ENCODE measurements at places on chromosomes 13 and 19.

DNA sequence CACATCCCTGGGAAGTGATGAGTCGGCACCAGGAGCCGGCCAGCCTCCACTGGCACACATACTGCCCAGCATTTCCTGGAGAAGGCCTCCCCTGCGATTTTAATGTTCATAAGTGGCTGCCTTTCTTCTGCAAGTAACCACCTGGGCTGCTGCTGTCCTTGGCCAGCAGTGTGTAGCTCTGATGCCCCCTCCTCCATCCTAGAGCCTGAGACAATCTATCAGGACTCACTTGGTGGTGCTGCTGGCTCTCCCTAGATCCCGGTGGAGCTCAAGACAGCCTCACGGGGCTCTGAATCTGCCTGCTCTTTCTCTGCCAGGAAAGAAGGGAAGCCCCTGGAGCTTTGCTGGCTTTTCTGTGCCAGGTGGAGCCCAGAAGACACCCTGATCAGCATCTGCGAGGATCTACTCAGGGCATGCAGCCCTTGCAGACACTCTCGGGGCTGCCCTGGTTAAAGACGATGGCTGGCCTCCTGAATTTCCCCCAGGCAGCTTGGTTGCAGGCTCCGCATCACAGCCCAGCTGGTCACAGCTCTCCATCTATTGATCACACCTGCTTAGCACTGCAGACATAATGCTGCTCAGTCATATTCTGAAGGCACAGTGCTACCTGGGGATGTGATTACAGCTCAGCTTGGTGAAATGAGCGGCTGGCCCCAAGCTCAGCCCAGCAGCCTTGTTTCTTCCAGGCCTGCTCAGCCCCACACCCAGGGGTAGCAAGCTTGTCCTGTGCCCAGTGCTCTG lies 122.3 kb downstream of the ZDHHC20 start:
- DNase-seq: no peak

- no peak for DNase-seq
Measured at GRCh38 chr13:71714802-71715375, 152.1 kb downstream of the DACH1 start.

- DNase-seq: no peak
Measured at GRCh38 chr19:39768786-39769185, 9.9 kb upstream of the LEUTX start.

DNA sequence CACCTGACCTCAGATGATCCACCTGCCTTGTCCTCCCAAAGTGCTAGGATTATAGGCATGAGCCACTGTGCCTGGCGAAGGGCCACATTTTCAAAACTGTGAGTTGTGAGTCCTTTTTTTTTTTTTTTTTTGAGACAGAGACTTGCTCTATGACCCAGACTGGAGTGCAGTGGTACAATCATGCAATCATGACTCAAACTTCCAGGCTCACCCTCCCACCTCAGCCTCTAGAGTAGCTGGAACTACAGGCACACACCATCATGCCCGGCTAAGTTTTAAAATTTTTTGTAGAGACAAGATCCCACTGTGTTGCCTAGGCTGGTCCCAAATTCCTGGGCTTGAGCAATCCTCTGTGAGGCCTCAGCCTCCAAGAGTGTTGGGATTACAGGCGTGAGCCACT lies 3.8 kb upstream of the MYPOP start:
- DNase-seq: no peak

GRCh38 chr13:47875201-47875600 lies 125.9 kb downstream of the SUCLA2 start:
- DNase-seq: no peak

DNA sequence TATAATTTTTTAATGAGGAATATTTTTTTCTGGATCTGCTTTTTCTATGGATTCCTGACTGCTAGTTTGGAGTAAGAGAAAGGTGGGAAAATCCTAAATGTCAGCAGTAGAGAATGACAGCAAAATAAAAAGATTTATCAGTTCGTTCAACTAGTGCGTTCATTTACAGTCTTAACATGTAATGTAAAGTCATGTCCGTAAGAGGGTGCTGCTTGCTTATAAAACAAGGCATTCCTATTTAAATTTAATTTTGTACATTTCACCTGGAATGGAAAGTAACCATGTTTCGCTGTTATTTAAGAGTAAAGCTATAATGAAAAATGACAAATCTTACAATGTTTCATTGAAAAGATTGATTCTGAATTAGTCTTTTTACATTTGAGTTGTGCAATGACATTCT lies 76.6 kb downstream of the ZMYM2 start:
- DNase-seq: no peak

- no peak for DNase-seq
Measured at GRCh38 chr19:48353677-48354076, 10.1 kb downstream of the TMEM143 start.

- peak; percentile 84 for DNase-seq
Measured at GRCh38 chr19:1251330-1252220, 3.2 kb downstream of the MIDN start.

- DNase-seq: no peak
Measured at GRCh38 chr13:36550177-36550576, 117.9 kb downstream of the CCNA1 start.

GRCh38 chr13:71522941-71523526 lies 344.0 kb downstream of the DACH1 start:
- no peak for DNase-seq

GRCh38 chr13:23059173-23059572 lies 121.6 kb upstream of the SGCG start:
- DNase-seq: no peak

- DNase-seq: no peak
Measured at GRCh38 chr13:22111961-22112360, 441.1 kb downstream of the FGF9 start.

GRCh38 chr13:99057310-99057975 lies 79.6 kb upstream of the DOCK9 start:
- no peak for DNase-seq

DNA sequence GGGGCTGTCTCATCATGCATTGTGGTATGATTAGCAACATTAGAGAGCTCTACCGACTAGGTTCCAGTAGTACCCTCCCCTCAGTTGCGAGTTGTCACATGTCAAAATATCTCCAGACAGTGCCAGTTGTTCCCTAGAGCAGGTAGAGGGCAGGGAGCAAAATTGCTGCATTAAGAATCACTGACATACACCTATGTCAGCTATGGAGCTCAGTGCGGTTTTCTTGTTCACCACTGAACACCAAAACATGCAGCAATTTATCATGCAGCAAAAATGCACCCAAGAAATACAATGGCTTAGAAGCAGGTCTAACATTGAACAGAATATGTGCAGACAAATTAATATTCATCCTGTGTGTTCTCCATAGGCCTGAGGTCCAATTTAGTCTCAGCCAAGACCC lies 186.9 kb upstream of the STARD13 start:
- no peak for DNase-seq

GRCh38 chr13:27168086-27168485 lies 3.5 kb downstream of the USP12 start:
- no peak for DNase-seq

GRCh38 chr19:29372461-29372860 lies 153.3 kb upstream of the VSTM2B start:
- no peak for DNase-seq

DNA sequence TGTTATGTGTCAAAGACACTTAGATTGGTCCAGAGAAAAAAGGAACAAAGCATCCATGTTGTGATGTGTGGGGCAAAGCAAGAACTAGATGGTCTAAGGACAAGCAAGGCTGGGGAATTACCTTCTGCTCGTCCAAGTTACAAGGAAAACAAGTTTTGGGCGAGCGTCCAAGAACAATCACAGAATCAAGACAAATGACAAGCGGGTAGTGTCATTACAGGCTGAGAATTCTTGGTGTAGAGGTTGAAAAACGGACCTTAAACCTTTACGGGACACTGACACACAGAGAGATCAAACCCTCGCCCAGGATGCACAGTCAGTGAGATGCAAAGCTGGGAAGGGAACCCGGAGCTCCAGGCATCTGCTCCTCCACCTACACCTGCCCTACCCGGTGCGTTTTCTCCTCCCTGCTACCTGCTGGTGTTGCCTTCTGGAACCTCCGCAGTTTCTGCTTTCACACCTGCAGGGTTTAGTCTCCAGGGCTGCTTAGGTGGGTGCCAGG lies 515 bp upstream of the ZNF324B start:
- DNase-seq: no peak

DNA sequence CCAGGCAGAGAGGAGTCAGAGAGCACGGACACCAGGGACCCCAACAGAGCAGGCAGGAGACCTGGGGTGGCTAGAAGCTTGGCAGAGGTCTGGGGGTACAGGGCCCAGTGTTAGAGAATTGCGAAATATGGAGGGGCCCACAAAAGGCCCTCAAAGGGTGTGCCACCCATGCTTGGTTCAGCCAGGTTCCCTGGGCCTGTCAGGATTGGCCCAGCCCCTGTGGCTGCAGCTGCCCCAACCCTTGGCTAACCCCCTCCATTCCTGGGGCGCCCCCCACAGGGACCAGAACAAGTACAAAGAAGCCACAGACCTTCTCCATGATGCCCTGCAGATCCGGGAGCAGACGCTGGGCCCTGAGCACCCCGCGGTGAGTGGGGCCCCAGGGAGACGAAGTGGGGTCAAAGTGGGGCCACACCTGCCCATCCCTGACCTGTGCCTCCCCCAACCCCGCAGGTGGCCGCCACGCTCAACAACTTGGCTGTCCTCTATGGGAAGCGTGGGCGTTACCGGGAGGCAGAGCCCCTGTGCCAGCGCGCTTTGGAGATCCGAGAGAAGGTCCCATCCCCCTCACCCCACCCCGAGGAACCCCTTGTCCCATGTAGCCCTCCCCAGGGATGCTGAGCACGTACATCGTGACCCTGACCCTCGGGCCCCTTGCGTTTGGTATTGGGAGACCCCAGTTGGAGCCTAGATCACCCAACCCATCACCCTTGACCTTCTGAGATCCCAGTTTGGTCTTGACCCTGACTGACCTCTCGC lies 8.0 kb downstream of the KLC3 start:
- no peak for DNase-seq

DNA sequence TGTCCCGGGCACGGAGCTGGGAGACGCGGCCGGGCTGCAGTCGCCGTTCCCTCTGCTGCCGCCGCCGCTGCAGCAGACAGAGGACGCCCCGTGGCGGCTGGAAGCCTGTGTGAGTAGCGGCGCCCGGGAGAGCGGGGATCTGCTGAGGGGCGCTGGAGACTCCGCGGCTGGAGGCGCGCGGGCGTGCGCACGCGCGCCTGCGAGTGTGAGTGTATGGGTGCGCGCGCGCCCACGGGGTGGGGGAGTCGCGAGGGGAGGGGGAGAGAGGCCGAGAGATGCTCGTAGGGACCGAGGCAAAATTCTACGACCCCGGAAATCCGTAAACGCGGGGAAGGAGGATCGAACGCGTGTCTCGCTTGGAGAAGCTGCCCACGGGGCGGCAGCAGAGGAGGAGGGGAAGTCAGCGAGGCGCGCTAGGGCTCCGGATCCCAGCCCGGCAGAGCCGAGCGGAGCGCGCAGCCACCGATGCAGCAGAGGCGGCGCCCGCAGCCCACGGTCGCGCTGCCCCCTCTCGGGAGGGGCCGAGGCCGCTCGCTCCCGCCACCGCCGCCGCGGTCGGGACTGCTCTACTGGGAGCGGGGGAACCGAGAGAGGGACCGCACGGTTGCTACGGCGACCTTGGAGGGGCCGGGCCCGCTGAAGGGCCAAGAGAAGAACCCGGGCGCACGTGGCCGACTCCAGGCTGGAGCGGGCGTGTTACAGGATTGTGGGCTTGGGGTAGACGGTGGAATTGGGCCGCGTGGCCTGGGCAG lies at the start of gene ENOX1:
Gene ENOX1 (minus strand): TSS at position 207 of the 752 bp plus-strand sequence.
- DNase-seq: peak; percentile 64

- DNase-seq: no peak
Measured at GRCh38 chr19:19524053-19524452, 4.7 kb upstream of the YJEFN3 start.

GRCh38 chr13:103694033-103694432 lies 627.8 kb upstream of the SLC10A2 start:
- DNase-seq: no peak

DNA sequence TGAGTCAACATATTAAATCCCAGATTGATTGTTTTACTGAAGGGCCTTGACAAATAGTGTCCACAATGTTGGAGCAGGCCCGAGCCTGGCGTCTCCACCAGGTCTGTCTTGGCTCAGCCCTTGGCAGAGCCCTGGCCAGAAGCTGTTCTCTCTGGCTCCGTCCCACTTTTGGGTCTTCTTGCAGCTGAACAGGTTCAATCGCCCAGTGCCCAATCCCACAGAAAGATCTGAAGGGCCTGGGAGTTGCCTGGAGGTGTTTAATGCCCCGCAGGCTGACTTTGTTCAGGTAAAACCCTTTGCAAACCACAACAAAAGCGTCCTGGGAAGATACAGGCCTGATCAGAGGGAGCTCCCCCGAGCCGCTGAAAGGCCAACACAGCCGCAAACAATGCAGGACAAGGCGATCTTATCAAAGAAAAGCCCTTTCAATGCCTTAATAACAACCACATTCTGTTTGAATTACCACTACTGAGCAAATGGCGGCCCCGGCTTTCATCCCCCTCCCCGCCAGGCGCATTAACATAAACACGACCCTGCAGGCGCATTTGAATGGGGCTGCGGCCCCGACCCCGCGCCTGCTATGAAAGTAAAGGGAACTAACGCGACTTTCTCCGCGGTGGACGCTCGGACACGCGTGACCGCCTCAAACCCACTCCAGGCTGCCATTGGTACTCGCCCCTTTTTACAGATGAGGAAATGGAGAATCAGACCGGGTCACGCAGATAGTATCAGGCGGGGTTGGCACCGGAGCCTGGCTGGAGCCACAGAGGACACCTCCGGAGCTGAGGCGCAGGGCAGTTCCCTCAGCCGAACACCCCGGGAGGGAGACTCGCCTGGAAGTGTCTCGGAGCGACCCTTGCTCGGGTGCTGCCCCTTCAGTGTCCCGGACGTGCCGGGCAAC lies 3.1 kb downstream of the CDX2 start:
- DNase-seq: no peak

DNA sequence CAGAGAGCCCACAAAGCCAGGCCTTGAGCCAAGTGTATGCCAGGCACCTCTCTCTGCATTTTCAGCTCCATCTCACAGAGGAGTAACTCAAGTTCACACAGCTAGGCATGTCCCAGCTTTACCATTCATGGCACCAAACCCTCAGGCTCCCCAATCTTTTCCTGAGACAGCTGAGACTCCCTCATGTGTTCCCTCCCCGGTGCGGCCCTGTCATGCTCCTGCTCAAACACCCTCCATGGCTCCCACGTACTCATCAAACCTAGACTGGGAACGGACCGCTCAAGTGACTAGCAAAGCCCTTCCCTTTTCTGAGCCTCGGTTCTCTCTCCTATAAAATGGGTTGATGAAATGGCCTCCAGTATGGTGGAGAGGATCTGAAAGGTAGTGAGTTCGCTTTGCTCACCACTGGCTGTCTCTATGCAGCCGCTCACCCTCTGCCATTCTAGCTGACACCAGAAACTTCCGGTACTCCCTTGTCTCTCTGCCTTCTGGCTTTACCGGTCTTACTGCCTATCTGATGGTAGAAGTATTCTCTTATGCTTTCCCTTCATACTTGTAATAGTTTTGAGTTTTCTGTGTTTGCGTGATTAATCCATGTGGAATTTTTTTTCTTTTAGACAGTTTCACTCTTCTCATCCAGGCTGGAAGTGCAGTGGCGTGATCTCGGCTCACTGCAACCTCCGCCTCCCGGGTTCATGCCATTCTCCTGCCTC lies 7.8 kb upstream of the SLC44A2 start:
- DNase-seq: no peak
